ENCODE measurements at places on chromosomes 2 and 18.

DNA sequence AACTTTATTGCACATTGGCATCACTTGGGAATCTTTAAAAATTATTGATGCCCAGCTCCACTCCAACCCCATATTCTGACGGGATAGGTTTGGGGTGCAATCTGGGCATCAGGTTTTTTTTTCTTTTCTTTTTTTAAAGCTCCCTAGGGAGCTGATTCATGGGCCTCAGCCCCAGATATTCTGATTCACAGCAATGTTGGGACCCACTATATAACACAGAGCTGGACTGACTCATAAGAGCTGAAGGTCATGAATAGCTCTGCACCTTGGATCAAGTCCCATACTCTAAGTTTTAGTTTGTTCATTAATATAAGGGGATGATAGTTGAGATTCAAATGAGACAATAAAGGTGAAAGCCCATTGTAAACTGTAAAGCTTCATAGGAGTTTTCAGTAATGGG, 191.1 kb upstream of the REV1 start:
- no peak for DNase-seq

DNA sequence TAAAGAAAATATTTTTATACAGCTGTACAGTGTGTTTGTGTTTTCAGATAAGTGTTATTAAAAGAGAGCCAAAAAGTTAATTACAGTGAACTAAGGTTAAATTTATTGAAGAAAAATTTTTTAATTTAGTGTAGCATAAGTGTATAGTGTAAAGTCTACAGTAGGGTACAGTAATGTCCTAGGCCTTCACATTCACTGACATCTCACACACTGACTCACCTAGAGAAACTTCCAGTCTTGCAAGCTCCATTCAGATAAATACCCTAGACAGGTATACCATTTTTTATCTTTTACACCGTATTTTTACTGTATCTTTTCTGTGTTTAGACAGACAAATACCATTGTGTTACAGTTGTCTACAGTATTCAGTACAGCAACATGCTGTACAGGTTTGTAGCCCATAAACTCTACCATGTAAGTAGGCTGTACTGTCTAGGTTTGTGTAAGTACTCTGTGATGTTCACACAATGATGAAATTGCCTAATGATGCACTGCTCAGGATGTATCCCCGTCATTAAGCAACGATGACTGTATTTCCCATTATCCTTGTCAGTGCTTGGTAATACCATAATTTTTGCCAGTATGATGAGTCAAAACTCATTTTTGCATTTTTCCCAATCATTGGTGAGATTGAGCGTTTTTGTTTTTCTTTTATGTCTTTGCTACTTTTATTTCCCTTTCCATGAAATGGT, 48.2 kb upstream of the B3GNT2 start:
- no peak for DNase-seq

GRCh38 chr2:100786297-100786658, 33.7 kb upstream of the NPAS2 start:
- DNase-seq: no peak

DNA sequence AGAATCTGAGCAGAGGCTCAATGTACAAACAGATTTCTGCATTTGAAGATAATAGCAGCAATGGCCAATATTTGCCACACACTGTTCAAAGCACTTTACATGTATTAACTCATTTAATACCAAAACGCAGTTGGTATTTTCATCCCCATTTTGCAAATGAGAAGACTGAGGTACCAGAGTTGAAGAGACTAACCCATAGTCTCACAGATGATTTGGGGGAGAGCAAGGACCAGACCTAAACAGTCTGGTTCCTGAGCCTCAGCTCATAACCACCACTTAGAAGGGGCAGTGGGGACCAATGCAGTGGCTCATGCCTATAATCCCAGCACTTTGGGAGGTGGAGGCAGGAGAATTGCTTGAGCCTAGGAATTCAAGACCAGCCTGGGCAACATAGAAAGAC, 18.1 kb upstream of the AGFG1 start:
- no peak for DNase-seq

GRCh38 chr18:78772360-78773302, 207.0 kb upstream of the SALL3 start:
- no peak for DNase-seq

- no peak for DNase-seq
Observed at GRCh38 chr18:57780706-57781347, 22.3 kb downstream of the ATP8B1 start.

DNA sequence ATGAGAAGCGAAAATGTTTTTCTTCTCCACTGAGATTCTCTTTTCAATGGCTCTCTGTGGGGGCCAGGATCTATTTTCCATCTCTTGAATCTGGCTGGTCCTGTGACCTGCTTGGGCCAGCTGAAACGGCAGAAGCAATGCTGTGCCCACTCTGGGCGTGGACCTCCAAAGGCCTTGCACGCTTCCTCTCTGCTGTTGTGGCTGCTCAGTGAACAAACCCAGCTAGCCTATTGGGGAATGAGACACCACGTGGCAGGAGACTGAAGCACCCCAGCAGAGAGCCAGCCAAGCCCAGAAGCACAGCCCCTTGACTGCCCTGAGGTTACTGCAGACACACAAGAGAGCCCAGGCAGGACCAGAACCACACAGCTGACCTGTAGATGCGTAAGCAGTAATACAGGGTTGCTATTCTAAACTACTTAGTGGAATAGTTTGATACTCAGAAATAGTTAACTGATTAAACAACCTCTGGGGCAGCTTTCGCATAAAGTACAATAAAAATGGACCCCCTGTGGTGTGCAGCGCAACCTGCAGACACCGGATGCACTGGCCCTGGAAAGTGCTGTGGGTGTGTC, 221.7 kb upstream of the SH3BP4 start:
- DNase-seq: no peak

DNA sequence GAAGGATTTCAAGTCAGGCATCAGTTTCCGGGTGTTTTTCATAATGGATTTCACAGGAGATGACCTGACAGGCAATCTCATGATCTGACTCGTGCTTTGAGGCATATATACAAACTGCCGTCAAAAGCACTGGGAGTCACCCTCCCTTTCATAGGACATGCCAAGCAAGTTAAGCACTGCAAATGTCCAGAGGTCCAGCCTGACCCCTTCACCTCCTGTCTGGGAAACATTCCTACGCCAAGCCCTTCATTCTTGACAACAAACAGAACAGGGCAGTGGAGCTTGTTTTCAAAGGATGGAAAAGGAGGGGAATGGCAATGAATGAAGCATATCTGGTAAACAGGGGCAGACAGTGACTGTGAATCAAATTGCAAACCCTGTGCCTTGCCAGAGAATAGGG, 963.6 kb downstream of the BCL11A start:
- DNase-seq: no peak

GRCh38 chr18:9428301-9428706, 47.0 kb upstream of the RALBP1 start:
- DNase-seq: no peak

DNA sequence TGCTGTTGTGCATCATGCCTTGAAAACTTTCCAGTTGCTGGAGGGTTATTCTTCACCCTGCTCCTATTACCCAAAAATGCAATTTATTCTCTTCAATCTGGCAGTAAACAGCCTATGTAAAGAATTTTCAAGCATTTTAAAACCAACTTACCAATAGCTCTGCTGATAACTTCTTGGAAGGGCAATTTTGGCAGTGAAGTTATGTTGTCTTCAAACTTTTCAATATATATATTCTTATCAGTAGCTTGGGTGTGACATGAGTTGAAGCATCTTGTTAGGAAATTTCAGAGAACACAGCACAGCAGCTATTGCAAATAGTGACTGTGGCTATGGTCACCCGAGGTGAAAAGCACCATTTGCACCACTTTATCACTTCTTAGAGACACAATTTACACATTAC, 395.5 kb downstream of the STK39 start:
- no peak for DNase-seq

DNA sequence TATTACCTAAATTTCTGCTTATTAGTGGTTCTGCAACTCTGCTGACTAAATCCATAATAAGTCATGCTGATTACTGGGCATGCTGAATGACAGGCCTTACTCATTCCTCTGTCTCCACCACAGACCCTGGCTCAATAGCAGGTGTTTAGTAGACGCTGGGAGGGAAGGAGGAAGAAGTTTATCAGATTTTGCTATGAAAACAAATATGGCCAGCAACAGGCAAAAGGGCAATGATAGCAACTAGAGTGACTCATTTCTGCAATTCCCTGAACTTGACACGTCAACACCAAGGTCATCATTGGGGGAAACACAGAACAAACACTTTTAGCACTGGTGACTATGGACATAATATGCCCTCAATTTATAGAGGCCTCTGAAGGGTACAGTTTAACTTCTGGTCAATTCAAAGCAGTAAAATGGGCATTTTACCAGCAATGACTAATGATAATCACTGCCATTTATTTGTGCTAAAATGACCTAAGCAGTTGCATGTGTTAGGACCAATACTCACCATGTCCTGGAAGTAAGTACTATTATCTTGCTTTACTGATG, 35.2 kb downstream of the TMEM163 start:
- no peak for DNase-seq

DNA sequence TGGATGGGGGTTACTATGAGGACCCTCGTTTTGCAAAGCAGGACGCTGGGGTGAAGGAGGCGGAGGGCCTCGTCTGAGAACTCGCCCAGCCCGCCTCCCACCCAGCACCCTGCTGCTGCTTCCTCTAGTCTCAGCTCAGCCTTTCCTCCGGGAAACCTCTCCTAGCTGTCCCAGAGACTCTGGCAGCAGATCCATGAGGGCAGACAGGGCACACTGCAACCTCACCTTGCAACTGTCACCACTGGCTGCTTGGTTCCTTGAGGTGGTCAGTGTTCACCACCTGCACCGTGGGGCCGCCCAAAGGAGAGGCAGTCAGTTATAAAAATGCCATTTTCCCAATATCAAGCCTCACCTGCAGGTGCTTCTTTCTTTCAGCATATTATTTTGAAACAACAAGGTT, 45.6 kb downstream of the PARD6G start:
- DNase-seq: no peak

- DNase-seq: no peak
Observed at GRCh38 chr18:43606795-43607194, 329.5 kb upstream of the SYT4 start.

DNA sequence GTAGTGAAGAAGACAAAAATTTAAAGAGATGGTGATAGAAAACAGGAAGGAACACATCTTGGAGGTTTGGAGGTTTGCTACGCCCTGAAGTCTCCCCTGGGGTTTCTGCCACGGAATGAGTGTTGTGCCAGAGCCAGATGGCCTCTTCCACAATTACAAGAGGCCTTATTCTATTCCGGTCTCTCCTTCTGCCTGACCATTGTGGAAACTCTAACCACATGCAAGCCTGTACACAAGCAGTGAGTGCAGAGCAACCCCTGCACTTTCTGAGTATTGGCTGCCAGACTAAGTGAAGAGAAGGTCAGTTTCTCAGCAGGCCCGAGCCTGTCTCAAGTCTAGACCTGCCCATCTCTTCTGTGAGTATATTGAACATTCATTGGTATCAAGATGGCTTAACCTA, 22.7 kb upstream of the MYO1B start:
- DNase-seq: no peak

DNA sequence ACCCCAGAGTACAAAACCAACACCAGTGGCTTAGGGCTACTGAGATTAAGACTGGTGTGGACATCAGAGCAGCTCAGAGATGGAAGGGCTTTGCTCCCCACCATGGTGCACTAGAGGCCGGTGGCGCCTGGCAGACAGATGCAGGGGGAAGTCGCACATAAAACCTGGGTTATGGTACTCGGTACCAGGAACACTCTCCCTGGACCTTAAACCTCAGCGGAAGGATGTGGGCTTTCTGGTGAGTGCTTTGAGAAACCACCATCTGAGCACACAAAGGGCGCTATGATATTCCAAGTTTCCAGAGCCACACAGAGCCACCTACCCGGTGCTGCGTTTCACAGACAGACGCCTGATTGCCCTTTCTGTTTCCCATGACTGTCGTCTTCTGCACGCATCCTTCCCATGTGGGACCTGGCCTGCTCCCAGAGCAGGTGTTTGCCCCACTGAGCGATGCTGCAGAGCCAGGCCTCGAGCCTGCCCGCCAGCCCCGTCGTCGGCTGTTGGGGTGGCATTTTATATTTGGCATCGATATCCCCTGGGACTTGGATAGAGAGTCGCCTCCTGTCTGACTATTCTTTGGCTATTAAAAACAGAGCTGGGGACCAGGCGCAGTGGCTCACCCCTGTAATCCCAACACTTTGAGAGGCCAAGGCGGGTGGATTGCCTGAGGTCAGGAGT, 89.5 kb upstream of the ODC1 start:
- no peak for DNase-seq

DNA sequence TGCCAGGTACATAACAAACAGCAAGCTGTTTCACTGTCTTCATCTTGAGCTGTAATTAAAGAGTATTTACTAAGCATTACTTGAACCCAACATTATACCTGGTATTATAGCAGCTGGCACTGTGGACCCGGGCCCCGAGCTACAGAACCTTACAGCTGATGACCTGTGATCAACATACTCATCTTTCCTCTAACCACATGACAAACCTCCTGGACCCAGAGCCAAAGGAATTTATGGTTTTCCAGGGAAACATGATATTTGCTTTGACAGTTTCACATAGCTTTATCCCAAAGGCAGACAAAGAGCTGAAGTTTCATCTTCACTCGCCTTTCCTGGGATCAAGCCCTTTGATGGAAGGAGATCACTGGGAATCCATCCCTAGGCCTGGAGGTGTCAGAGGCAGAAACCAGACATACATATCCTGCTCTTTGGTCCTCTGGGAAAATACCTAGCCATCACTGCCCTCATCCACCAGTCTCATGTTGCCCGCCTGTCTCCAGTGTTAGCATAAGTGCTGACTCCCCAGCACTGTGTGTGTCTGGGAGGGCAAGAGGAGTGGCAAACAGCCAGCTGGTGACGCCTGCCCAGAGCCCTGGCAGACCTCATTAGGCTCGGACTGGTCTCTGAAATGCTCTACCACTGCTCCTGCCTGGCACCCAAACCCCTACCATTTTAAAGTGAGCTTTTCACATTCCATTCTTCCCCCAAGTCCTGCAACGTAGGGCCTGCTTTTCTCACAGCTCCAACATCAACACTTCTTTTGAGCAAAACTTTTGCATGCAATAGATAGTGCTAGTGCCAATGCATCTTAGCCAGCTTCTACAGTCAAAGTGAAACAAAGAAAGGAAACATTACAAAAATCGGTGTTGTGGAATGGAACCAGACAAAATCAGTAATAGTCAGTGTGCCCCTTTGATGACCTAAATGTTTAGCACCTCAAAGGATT, 138.8 kb upstream of the CTAGE1 start:
- DNase-seq: no peak

GRCh38 chr2:236631281-236631855, 61.7 kb downstream of the ACKR3 start:
- DNase-seq: no peak

Measured in stimulated activated CD8-positive, alpha-beta memory T cell treated with anti-CD3 and anti-CD28 coated beads, Interleukin-15, amount 100 ng/mL, for 1 hour (primary cell).